Calu3 (cell line): ENCODE measurements at places on chromosomes 5 and 9. TPM values are rescaled to one million over a fixed set of nuclear protein-coding genes. Genes with fewer than 3 reads are reported as not detected.

GRCh38 chr9:70160686-70161600 is 97.8 kb upstream of the SMC5 start:
- H3K4me1 ChIP-seq = no peaks in the 10 kb centered on the region
- no peaks in the 10 kb centered on the region for H3K27me3 ChIP-seq
- no peak overlapping the region for H3K4me3 ChIP-seq
- DNase-seq = no peak
- peak overlapping the region; percentile 57 for H3K27ac ChIP-seq

DNA sequence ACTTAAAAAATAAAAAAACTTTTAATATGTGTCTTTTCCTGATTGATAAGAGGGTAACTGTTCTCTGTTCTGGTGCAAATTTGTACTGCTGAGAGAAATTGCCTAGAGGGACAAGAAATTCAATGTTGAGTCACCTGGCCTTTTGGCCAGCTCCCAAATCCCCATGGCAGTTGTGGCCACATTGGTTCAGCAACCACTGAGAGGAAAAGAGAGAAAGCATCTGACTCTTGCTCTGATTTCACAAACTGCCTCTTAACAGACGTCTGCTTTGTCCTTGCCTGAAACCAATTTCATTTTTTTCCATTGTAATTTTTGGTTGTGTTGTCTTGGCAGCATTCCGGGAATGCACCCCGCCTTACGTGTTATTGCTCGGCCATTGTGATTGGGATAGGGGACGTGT is 42.4 kb downstream of the NTRK2 start:
- peaks cover 54% of the 10 kb centered on the region for H3K4me1 ChIP-seq
- H3K27ac ChIP-seq = peak overlapping the region; percentile 84
- peaks cover 20% of the 10 kb centered on the region for H3K36me3 ChIP-seq
- peak overlapping the region; percentile 56 for H3K4me3 ChIP-seq
- H3K27me3 ChIP-seq = no peaks in the 10 kb centered on the region

GRCh38 chr5:61626639-61627282 is 294.7 kb downstream of the ZSWIM6 start:
- H3K4me3 ChIP-seq = peak overlapping the region; percentile 76
- H3K36me3 ChIP-seq = peaks cover 11% of the 10 kb centered on the region
- H3K4me1 ChIP-seq = no peaks in the 10 kb centered on the region
- H3K27me3 ChIP-seq = no peaks in the 10 kb centered on the region
- H3K27ac ChIP-seq = no peak overlapping the region

DNA sequence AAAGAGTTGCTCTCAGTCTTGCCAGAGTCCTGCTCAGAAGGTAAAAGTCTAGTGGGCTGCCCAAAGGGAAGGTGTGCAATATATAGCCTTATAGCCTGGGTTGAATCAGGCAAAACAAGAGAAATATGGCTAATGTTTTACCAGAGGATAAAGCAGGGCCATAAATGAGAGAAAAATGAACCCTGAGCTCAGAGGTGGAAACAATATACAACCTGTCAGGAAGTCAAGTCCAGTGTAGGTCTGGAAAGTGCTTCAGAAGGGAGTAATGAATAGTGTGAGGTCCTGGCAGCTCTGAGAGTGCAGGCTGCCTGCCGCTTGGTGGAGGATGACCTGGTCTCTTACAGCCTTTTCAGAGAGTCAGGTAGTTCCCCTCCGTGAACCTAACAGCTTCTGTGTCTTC is 177.8 kb upstream of the TNC start:
- peaks cover 14% of the 10 kb centered on the region for H3K4me1 ChIP-seq
- no peaks in the 10 kb centered on the region for H3K36me3 ChIP-seq
- DNase-seq = no peak
- no peak overlapping the region for H3K4me3 ChIP-seq
- no peak overlapping the region for H3K27ac ChIP-seq

DNA sequence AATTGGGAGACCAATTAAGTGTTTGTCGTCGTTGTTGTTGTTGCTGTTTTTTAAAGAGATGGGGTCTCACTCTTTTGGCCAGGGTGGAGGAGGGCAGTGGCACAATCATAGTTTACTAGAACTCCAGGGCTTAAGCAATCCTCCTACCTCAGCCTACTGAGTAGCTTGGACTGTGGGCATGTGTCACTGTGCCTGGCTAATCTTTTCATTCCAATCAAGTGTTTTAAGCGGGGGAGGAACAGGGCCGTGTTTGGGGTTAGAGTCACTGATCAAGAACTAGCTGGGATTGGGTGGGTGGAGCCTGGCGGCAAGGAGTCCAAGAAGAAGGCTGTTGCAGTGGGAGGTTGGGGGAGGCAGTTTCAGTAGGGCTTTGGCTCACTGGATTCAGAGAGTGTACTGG is 13.8 kb downstream of the SNX30 start:
- H3K4me1 ChIP-seq = no peaks in the 10 kb centered on the region
- no peak for DNase-seq
- no peak overlapping the region for H3K27ac ChIP-seq
- H3K27me3 ChIP-seq = no peaks in the 10 kb centered on the region

The LCN12 gene
- total RNA-seq = 3.8 and 3.9 TPM in 2 replicates

DNA sequence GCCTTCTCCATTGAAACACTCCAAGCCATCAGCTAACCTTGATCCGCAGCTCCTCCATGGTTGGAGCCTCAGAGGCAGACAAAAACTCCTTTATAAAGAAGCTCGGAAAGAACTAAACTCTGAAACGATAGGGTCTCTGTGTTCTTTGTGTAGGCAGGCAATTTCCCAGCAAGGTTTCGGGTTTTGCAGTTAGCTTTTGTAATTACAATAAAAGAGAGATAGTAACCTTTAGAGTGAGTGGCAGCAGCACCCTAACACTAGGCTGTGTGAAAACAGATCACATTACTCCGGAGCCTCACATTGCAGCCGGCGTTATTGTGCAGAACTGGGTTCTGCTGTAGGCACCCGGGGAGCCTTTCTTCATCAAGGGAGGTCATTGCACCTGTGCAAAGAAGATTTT is 115.8 kb upstream of the MAP3K1 start:
- no peak overlapping the region for H3K27ac ChIP-seq
- H3K4me3 ChIP-seq = no peak overlapping the region
- no peaks in the 10 kb centered on the region for H3K27me3 ChIP-seq
- H3K4me1 ChIP-seq = peaks cover 8% of the 10 kb centered on the region
- DNase-seq = no peak

The C5orf52 gene
- total RNA-seq = not detected in 2 replicates

- DNase-seq = no peak
- H3K27ac ChIP-seq = no peak overlapping the region
- H3K4me1 ChIP-seq = no peaks in the 10 kb centered on the region
- no peaks in the 10 kb centered on the region for H3K27me3 ChIP-seq
Observed at GRCh38 chr5:100165309-100165708, 369.9 kb upstream of the FAM174A start.

DNA sequence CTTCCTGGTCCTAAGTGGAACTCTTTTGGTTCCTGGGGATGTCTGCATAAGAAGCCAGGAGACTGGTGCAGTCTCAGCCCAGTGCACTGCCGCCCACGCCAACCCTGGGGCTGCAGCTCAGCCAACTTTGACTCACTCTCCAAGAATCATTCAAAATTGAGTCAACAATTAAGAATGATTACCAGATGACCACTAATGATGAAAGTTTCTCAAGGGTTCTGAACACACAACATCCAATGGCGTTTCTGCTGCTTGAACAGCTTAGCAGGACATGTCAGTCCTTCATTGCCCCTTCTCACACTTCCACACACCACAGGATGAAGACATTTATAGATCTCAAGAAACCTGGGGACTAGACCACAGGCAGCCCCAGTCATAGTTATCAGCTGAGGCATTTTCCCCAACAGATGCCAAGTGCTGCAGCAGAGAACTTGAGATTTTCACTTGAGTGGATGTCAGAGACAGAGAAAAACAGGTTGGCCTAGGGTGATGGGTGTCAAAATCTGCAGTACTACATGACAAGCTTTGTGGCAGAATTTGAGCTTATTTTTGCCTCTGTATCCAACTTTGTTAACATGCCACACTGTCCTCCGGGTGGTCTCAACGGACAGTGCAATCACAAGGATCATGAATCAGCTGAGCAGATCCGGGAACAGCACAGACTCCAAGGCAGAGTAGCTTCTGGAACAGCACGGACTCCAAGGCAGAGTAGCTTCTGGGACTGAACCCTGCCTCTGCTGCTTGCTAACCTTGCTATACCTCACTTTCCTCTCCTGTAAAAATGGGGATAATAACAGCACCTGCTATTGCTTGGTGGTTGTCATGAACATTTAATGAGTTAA is 356.1 kb downstream of the SPOCK1 start:
- H3K27me3 ChIP-seq = no peaks in the 10 kb centered on the region
- DNase-seq = peak; percentile 60
- peak overlapping the region; percentile 53 for H3K27ac ChIP-seq
- no peak overlapping the region for H3K4me3 ChIP-seq
- H3K36me3 ChIP-seq = peaks cover 20% of the 10 kb centered on the region

- H3K36me3 ChIP-seq = no peaks in the 10 kb centered on the region
- no peak overlapping the region for H3K27ac ChIP-seq
- DNase-seq = no peak
- H3K27me3 ChIP-seq = peaks cover 73% of the 10 kb centered on the region
Observed at GRCh38 chr9:93812410-93812668, 142.8 kb downstream of the BARX1 start.

DNA sequence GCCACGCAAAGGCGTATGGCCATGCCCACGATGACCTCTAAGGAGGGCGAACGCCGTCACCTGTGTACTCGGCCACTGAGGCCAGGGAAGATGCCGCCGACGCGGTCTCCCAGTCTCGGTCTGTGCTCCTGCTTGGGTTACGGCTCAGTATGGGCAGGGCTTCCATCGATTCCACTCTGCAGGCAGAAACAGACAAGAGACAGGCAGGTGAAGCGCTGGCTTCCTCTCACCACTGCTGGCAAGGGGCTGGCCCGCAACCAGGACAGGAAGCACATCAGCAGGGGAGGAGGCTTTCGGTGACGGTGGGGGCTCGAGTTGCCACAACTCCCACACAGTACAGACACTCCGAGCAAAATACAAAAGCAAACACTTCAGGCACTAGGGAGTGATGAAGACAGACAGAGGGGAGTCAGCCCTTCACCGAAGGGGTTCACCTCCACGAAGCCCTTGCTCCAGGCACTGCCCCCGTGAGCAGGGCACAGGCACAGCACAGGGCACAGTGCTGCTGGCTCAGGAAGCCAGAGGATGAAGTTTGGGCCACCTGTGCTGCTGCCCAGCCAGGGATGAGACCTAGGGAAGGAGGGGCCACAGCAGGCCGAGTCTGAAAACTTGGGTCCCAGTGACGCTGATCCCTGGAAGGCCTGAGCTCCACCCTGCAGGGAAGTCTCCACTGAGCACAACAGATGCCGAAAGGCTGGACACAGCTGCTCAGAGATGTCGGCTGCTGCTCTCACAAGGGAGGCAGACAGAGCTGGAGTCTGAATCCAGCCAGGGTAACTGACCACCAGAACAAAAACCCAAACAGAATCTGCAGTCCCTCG is 91.3 kb downstream of the CAMSAP1 start:
- H3K4me1 ChIP-seq = no peaks in the 10 kb centered on the region
- H3K27me3 ChIP-seq = no peaks in the 10 kb centered on the region
- no peak overlapping the region for H3K4me3 ChIP-seq
- no peak for DNase-seq
- peaks cover 19% of the 10 kb centered on the region for H3K36me3 ChIP-seq

DNA sequence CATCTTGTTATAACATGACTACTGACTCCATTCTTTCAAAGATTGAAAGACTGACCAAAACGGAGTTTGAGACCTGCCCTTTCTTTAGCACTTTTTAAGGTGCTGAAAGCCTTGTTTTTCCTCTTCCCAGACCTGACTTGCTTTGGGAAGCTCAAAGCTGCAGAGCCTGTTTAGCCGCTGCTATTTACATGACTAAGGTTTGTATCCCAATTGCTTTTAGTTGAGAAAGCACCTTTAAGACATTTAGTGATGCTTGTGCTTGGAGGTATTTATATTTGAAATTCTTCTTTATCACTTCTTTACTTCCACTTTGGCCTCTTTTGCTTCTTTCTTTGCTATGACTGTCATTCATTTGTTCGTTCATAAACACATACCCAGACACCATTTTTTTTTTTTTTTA is 182.6 kb upstream of the ELL2 start:
- DNase-seq = peak; percentile 30
- H3K27me3 ChIP-seq = no peaks in the 10 kb centered on the region
- no peak overlapping the region for H3K27ac ChIP-seq
- no peaks in the 10 kb centered on the region for H3K36me3 ChIP-seq

- DNase-seq = peak; percentile 64
- peaks cover 41% of the 10 kb centered on the region for H3K4me1 ChIP-seq
- H3K27ac ChIP-seq = peak overlapping the region; percentile 93
- H3K27me3 ChIP-seq = no peaks in the 10 kb centered on the region
- H3K36me3 ChIP-seq = peaks cover 18% of the 10 kb centered on the region
Observed at GRCh38 chr5:131379723-131380122, 115.9 kb downstream of the CDC42SE2 start.

The PCDHB4 gene
- not detected in 2 replicates for total RNA-seq

DNA sequence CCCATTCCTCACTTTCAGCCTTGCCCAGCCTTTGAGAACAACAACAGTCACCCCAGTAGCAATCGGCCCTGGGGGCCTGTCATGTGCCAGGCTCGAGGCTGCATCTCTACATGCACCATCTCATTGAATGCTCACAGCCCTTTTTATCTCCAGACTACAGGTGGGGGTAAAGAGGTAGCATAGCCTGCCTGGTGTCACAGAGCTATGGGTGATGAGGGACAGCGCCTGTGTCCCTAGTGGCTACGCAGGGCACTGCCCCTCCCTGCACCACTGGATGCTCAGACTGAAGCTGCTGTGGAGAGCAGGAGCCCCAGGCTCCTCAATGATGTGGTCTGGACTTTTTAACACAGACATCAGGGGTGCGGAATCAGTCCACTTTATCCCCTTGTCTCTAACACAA is 2.8 kb downstream of the CAMK2A start:
- H3K27ac ChIP-seq = no peak overlapping the region
- no peaks in the 10 kb centered on the region for H3K36me3 ChIP-seq
- peaks cover 89% of the 10 kb centered on the region for H3K27me3 ChIP-seq
- H3K4me3 ChIP-seq = no peak overlapping the region
- no peaks in the 10 kb centered on the region for H3K4me1 ChIP-seq
- DNase-seq = peak; percentile 79

The HTR4 gene
- total RNA-seq = not detected in 2 replicates

DNA sequence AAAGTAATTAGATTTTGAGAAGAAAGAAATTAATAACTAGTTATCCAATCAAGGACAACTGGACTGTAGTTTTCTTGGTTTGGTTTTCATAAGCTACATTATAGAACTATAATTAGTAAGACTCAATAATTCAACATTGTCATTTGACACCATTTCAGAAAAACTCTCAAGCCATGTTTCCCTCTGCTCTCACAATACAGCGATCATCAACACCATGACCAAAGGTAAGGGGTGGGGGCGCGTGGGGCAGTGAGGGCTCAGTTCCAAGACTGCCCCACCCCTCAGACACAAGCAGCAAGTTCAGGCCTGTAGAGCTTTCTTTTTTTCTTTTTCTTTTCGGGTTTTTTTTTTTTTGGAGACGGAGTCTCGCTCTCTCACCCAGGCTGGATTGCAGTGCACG is 6.4 kb downstream of the CMBL start:
- no peak for DNase-seq
- no peaks in the 10 kb centered on the region for H3K36me3 ChIP-seq
- peak overlapping the region; percentile 69 for H3K4me3 ChIP-seq
- peaks cover 41% of the 10 kb centered on the region for H3K4me1 ChIP-seq
- H3K27me3 ChIP-seq = no peaks in the 10 kb centered on the region
- no peak overlapping the region for H3K27ac ChIP-seq
